ENCODE measurements at places on chromosomes 7 and 10.

DNA sequence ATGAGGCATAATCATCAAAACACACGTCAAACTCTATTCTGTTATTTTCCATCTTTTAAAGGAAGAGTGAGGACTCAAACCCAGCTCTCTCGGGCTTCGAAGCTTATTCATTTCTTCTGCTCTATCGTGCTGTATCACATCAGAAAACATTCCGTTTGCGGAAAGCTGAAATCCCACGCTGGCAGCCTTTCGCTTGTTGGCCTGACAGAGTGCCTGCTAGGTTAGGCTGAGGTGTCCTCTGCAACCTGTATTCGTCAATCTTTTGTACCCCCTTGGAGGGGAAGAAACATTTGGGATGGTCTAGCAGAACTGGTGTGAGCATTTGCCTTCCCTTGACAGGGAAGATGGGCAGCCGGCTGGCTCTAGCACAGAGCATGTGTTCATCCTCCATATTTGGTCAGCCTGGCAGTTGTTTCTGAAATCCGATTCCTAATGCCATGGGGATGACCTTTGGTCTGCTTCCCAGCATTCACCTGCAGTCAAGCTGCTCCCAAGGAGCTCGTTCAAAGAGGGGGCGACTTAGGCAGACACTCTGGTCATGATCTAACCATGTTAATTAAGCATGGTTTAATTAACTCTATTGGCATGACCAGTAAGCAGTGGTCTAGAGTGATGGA lies 55.2 kb downstream of the TACC2 start:
- DNase-seq = no peak

- no peak for DNase-seq
Observed at GRCh38 chr10:58293989-58294388, 25.0 kb downstream of the CISD1 start.

DNA sequence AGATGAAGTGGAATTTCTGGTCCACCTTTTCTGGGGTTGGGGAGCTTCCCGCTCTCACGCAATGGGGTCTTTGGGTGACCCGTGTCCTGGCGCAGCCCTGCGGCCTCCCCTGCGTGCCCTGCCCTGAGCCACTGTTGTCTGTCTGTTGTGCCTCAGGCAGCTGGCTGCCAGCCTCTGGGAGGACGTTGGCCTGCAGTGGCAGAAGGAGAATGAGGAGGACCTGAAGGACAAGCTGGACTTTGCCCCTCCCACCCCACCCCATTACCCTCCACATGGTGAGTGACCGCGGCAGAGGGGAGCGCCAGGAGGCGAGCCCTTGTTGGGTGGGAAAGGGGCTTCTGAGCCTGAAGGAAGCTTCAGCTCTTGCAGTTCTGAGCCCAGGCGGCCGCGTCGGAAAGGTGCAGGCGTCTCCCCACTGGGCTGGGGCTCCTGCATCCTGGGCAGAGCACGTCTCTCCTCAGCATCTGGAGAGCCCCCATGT lies 14.2 kb upstream of the PRKAR1B start:
- no peak for DNase-seq

DNA sequence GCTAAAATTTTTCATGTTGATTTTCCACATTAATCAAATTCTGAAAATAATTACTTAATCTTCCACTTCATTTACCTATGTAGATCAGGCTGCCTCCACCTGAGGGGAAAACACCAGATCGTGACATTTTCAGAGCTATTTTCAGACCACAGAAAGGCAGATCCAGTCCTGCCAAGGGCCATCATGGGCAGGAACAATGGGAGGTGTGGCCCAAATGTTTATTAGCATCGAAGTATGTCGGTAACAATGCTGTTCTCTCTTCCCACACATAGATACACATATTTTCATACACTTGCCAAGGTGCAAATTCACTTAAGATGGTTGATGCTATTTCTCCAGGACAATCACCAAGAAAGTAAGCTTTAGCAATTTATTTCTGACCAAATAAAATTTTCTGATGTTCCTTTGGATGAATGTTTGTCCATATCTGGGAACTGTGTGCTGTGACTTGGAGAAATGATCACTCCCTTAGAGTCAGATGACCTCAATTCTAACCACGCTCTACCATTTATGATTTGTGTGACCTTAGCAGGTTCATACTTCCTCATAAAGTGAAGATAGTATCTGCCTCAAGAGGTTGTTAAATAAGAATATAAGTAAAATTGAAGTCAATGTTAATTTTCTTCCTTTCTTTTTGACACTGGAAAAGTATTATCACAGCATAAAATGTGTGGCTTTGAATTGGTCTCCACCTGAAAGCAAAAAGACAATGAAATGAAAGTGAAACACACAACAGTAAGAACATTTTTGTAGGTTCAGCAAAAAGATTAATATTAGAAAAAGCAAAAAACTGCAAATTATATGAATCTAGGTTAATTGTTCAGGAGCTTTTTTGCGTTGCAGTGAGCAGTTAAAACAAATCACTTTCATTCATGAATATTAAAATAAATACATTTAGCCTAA lies 310.4 kb upstream of the PHF14 start:
- DNase-seq = no peak

- DNase-seq = no peak
Observed at GRCh38 chr7:130297628-130298543, 4.9 kb downstream of the CPA4 start.

DNA sequence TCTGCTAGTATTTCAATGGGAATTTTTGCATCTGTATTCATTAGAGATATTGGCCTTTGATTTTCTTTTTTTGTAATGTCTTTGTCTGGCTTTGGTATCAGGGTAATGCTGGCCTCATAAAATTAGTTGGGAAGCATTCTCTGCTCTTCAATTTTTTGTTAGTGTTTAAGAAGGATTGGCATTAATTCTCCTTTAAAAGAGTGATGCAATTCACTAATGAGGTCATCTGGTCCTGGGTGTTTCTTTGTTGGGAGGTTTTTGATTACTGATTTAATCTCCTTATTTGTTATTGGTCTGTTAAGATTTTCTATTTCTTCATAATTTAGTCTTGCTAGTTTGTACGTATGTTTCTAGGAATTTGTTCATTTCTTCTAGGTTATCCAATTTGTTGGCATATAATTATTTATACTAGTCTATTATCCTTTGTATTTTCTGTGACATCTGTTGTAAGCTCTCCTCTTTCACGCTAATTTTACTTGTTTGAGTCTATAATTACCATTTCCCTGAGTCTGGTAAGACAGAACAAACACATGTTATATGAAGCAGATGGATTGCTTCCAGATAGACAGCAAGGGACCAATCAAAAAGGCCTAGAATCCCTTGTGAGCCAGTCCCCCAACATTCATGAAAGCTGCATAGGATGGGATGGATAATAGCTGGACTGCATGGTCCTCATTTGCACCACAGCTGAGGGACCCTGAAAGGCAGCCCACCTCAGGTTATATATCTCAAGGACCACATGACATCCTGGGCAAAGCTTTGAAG lies 54.4 kb downstream of the MTPAP start:
- DNase-seq = no peak

DNA sequence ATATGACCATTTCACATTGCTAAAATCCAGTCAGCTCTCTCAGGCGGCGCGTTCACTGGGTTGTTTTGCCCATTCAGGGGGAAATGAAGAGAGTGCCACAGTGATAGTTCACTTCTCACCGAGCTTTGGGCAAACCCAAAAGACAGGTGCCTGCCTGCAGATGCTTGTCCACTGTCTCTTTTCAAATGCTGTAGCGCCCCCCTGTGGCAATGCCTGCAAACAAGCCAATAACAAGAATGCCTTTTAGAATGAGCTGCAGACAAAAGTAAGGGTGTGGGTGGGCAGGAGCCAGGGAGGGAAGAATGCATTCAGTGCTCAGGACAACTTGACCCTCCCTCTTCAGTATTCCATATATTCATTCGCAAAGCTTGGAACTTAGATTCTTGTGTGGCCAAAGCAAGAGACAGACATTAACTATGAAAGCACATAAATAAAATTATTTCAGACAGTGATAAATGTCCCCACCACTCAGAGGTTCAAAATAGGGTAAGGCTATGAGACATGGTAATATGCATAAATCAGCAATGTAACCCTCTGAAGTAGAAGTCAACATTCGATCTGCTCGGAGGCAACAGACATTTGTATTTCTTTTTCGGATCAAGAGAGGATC lies 86.9 kb downstream of the JAZF1 start:
- peak; percentile 83 for DNase-seq

GRCh38 chr7:99737726-99738125 lies 2.7 kb upstream of the CYP3A7 start:
- DNase-seq = no peak

- no peak for DNase-seq
Observed at GRCh38 chr7:152881893-152882292, 122.3 kb downstream of the ACTR3B start.

GRCh38 chr10:113187063-113187777 lies 237.2 kb downstream of the TCF7L2 start:
- no peak for DNase-seq

DNA sequence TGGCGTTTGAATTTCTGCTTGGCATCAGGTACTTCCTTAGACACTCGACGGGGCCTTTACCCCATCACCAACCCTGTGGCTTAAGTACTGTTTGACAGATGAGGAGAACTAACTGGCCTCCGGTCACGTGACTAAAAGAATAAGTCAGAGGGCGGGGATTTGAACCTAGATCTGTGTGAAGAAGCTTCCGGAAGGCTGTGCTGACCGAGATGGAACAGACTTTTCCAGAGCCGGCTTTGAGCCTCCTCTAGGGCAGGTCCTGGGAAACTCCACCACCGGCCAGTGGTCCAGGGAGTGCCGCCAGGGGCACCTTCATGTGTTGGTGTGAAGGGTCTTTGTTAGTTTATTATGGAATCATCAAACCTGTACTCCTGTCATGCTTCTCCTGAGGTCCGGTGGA lies 26.9 kb downstream of the CAMK1D start:
- no peak for DNase-seq

DNA sequence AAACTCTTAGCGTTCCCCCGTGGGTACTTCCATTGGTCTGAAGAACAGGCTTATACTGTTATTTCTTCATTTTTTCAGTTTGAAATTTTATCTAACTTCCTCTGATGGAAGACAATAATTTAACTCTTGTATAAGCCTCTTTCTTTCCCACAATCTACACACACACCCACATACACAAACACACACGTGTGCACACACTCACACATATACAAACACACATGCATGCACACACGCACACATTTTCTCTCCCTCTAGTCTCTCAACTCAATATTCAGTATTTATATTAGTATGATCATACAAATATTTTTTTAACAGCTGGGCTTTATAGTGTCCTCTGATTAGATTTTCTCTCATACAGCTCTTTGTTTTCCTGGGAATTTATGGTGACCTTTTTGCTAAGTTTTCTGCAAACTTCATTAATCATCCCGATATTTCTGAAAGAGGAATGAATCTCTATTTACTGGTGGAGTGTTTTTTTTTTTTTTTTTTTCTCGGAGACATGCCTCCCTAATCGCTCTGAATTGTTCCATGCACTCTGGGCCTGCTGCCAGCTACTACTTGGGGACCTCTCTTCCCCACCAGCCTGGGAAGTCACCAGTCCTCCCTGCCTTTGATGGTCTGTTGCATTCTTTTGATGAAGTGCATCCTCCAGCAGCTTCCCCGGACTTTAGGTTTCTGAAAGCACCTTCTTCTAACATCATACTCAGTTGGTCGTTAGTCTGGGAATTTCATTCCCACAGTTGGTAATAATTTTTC lies 75.5 kb downstream of the ZNF777 start:
- DNase-seq = no peak

DNA sequence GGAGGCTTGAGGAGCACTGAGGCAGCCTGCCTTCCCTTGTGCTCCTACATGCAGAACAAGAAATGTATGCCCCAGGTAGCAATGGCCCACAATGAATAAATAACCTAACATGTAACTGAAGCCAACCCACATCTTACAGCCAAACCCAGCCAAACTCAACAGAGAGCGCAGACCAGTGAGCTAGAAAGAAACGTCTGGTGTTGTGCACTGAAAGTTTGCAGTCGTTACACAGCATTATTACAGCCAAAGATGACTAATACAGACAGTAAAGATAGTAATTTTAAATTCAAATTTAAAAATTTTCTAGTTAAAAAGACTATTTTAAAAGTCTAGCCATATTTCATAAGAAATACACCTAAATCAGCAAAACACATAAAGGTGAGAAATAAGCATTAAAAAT lies 11.2 kb downstream of the USP6NL start:
- DNase-seq = no peak

GRCh38 chr10:119677904-119678755 lies 26.9 kb downstream of the BAG3 start:
- DNase-seq = no peak

GRCh38 chr10:121961456-121961855 lies 13.6 kb downstream of the NSMCE4A start:
- no peak for DNase-seq

DNA sequence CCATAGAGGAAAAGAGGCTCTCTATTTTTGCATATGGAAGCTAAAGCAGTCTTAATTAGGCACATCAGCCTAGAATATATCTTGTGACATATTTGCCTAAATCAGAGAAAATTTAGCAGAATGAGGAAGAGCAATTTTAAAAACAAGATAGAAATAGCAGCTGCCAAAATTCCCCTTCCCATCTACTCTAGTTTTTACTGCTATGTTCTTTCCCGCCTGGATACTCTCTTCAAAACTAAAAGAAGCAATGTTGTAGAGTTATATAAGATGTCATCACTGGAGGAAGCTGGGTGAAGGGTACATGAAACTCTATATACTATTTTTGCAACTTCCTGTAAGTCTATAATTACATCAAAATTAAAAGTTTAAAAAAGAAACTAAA lies 87.0 kb downstream of the ARMH3 start:
- no peak for DNase-seq

DNA sequence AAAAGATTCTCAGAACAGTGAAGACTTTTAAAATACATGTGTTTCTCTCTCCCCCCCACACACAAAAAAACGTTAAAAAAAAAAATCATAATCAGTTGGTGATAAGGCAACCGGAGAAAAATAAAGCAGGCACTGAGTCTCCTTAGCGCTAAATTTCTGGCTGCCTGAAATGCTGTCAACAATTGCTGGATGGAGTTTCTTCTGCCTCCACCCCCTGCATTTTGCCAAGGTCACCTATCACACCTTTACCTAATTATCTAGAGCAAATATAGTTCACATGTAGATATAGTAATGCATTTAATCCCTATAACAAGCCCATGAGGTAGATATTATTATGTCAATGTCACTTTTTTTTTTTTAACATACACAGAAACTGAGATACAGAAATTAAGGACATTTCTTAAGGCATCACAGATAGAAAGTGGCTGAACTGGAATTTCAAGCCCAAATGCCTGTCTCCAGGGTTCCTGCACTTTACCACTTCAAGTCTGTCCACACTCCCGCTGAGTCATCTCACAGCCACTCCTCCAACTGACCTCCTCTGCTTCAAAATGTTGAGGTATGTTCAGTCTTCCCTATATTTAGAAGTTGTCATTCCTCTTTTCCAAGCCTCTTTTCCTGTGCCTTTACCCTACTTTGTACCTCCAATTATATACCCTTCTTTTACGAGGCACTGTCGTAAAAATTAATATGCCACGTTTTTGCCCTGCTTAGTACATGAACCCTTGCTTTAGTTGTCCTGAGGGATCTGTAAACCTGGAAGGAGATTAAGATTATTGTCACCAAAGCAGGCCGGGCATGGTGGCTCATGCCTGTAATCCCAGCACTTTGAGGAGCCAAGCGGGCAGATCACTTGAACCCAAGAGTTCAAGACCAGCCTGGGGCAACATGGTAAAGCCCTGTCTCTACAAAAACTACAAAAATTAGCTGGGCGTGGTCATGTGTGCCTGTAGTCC lies 72.8 kb upstream of the MPP7 start:
- no peak for DNase-seq
